ENCODE measurements at places on chromosomes 7 and 10. TPM values are rescaled to one million over a fixed set of nuclear protein-coding genes. Genes with fewer than 3 reads are reported as not detected.

DNA sequence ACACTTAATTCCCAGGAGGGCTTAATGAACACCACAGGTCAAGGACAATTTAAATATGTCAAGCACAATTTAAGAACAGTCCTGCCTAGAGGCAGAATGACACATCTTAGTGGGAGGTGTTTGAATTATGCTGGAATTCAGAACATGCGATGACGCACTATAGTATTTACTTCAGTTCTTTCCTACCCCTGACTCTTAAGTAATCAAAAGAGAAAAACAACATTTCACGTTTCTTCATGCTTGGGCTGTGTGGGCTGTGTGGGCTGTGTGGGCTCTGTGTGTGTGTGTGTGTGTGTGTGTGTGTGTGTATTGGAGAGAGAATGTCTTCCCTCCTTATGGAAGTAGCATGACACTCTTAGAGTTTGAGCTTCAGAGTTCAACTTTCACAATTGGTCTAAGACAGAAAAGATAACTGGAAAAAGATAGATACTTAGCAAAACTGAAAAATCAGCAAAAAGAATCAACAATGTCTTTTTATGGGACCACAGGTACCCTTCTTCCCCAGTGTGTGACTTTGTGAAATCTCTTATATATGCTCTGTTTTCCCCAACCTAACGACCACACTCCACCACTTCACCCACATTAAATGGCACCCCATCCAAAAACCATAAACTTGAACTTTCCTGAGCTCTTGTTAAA lies 33.7 kb upstream of the CABCOCO1 start:
- no peak for DNase-seq

DNA sequence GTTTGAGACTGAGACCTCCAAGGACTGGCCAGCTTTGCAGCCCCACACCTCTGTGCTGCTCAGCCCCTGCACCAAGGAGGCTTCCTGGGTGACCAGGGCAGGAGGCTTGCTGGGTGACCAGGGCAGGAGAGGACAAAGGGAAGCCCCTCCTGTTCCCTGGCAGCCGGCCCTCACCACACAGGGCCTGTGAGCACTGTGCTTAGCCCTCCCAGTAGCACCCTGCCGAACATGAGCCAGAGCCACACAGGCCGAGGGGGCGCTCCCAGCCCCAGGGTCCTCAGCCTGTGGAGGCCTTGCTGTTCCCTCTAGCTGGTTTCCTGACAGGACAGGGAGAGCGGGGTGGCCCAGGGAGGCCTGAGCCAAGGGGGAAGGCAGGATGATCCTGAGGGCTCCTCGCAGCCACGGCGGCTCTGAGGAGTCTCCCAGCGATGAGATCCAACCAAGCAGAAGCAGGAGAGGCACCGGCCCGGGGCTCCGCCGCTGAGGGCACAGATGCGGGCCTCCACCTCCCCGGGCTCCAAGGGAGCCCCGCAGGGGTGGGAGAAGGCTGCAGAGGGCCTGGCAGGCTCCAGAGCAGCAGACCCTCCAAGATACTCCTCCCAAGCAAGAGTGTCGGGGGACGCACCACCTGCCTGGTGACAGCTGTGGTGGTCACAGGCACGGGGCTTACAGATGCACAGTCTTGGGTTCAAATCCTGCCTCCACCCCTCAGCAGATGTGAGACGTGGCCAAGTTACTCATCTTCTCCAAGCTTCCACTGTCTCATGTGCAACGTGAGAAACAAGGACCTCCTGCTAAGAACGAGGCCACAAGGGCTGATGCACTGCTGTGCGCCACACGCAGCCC lies 22.5 kb downstream of the WDR86 start:
- DNase-seq = no peak

DNA sequence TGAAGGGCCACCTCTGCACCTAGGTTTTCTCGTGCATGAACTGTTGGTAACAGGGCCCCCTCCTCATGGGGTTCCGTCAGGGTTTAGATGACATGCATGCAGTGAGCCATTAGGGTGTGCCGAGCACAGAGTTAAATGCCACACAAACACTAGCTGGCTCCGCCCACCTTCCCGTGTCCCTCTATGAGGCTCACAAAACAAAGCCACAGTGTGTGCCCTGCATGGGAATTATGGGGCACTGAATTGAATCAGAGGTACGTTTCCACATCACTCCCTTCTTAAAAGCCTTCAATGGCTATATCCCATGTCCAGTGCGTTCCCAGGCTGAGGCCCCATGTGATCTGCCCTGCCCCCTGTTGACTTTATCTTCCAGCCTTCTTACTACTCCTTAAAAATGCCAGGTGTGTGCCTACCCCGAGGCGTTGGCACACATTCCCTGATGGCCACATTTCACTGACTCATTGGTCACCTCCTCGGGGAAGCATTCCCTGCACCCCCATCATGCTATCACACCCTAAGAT lies 35.7 kb downstream of the GSDME start:
- no peak for DNase-seq

GRCh38 chr7:47535035-47535703 lies 46.7 kb downstream of the TNS3 start:
- no peak for DNase-seq

GRCh38 chr10:124918191-124918830 lies 23.6 kb upstream of the ZRANB1 start:
- no peak for DNase-seq

- DNase-seq = peak; percentile 49
Observed at GRCh38 chr10:14608381-14609001, 166.2 kb downstream of the FAM107B start.

DNA sequence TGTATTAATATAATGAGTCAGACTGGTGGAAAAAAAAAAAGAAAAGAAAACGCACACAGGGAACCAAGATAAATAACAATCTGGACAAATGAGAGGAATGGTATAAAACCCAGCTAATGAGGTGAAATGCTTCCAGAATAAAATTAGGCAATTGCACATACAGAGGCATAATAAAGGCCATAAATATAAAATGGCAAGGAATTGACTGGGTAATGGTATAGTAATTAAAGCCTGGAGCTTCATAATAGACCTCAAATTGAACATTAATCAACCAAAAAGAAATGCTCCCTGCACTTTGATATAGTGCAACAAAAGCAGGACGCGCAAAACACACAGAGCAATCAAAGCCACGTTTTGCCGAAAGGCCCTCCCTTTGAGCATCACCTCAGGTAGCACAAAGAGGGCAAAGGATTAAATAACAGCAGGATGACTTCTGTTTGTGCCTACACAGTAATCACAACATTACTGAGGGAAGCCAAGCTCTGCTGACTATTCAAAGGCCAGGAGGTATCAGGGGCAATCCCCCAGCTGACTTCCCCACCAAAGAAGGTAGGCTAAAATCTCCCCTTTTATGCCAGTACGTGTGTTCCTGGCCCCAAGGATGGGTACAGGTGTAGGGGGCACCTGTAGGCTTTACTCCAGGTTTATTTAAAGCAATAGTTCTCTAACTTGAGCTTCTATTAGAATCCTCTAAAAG lies 343.7 kb downstream of the ELMO1 start:
- no peak for DNase-seq

DNA sequence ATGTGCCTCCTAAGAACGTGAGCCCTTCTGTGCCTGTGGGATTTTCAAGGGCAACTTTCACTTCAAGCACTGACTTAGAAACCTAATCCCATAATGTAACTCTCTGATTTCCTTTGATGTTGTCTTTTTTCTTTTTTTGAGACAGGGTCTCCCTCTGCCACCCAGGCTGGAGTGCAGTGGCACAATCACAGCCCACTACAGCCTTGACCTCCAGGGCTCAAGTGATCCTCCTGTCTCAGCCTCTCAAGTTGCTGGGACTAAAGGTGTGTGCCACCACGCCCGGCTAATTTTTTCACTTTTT lies 64.4 kb upstream of the GSDME start:
- no peak for DNase-seq

- no peak for DNase-seq
Observed at GRCh38 chr7:27167916-27168264, 2.6 kb upstream of the HOXA9 start.

DNA sequence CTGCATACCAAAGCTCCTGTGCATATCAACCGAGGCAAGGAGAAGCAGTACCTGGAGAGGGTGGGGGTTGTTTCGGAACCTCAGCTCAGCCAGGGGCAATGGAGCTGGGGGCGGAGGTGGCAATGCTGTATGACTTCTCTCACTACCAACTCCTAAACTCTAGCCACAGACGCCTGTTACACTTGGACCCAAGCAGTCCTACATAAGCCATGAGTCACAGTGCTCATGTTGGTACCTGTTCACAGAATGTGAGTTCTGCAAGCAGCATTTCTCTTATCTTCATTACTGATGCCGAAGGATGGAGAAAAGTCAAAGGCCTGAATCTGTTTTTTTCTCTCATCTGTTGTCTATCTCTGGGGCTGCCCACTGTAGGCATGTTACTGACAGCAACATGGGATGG lies 3.2 kb upstream of the RAB18 start:
- DNase-seq = no peak

DNA sequence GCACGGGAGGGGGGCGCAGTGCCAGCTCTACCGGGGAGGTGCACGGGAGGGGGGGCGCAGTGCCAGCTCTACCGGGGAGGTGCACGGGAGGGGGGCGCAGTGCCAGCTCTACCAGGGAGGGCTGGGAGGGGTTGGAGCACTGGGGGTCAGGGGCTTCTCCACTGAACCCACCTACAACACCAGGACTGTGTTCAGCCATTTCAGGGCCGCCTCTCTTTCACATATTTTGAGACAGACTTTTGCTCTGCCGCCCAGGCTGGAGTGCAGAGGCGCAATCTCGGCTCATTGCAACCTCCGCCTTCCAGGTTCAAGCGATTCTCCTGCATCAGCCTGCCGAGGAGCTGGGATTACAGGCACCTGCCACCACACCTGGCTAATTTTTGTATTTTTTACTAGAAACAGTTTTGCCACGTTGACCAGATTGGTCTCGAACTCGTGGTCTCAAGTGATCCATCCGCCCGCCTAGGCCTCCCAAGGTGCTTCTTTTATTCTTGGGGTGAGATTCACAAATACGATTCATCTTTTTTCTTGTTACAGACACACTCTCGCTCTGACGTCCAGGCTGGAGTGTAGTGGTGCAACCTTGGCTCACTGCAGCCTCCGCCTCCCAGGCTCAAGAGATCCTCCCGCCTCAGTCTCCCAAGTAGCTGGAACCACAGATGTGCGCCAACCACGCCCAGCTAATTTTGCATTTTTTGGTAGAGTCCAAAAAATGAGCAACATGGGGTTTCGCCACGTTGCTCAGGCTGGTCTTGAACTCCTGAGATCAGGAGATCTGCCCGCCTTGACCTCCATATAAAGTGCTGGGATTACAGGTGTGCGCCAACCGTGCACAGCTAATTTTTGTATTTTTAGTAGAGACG lies 37.0 kb downstream of the ADAP1 start:
- no peak for DNase-seq

DNA sequence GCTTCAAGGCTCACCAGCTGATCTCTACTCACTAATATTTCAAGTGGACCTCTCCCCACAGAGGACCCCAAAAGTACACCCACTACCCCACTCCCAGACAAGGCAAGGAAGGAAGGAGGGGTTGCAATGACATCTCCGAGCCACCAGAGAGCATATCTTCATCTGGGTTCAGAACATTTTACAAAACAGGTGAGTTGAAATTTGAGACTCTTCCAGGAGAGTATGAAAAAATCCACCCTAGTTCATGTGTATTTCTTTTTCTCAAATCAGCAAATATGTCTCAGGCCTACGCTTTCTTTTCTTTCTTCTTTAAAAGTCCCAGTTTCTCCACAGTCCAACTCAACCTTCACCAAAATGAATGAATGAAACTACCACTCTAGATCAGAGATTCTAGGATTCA lies 61.9 kb downstream of the SGMS1 start:
- no peak for DNase-seq

DNA sequence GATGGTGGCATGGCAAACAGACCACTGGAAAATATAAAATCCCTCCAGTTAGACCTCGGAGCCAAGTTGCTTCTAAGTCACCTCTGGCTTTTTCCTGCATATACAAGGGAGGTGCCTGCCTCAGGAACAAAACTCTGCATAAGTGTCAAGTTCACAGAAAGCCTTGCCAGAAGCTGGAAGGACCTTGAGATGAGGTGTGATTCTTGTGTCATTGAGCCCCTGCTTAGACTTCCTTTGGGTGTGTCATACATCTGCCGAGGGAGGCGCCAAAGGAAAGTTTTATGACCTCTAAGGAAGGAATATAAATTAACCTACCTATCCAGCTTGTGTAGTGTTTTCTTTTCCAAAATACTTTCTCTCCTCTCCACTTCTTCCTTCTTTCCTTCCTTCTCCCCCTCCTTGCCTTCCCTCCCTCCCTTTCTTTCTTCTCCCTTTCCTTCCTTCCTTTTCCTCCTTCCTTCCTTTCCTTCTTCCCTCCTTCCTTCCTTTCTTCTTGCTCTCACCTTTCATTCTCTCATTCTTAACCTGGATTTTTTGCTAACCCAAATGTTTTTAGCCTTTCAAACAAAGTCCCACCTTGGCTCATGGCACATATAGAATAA lies 75.2 kb downstream of the TRIL start:
- DNase-seq = no peak

- no peak for DNase-seq
Observed at GRCh38 chr7:8442814-8443304, 9.4 kb downstream of the NXPH1 start.

DNA sequence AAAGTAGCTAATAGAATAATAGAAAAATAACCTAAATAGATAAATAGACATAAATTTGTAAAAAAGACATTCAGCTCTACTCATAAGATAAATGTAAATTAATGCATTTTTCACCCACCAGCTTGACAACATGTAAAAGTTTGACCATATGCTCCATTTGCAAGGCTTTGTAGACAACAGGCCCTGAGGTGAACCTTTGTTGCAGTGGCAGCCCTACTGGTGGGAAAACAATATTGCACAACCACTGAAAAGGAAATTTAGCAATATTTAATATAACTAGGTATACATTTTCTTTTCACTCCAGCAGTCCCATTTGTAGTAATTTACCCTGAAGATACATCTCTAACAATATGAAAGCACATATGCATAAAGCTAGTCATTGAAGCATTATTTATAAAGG lies 39.0 kb upstream of the ADRA2A start:
- DNase-seq = no peak

GRCh38 chr10:130751106-130751840 lies 560.2 kb downstream of the TCERG1L start:
- no peak for DNase-seq

- DNase-seq = no peak
Observed at GRCh38 chr10:57015187-57015586, 654.1 kb upstream of the ZWINT start.

DNA sequence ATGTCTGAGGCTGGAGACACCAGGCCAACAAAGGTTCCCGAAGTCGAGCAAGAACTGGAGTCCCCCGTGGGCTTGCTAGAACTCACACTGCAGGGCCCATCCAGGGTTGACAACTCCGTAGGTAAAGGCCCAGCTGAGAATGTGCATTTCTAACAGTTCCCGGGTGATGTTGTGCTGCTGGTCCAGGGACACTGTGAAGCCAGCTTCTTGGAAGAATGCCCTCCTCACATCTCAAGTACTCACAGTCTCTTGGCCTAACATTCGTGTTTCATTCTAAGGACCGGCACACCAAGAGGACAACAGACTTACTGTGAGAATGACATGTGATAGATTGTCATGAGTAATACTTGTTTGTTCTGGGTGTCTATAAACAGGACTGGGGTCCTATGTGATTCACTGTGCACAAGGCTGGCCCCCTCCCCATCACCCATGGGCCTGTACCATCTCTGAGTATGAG lies 682.3 kb upstream of the IGFBP3 start:
- DNase-seq = no peak

GRCh38 chr10:89805599-89806013 lies 104.2 kb downstream of the KIF20B start:
- no peak for DNase-seq

HOXA10 gene
- total RNA-seq = not detected

NPFFR1 gene
- 0.03 TPM for total RNA-seq

AKR1C1 gene
- 1.6 TPM for total RNA-seq

ACTR3C gene
- 3.4 TPM for total RNA-seq

KCP gene
- total RNA-seq = not detected

HECW1 gene
- total RNA-seq = not detected

MKX gene
- total RNA-seq = not detected

GPR15LG gene
- total RNA-seq = not detected

SUN3 gene
- not detected for total RNA-seq

MSMB gene
- total RNA-seq = not detected

All from CD4-positive, alpha-beta T cell (primary cell).